ENCODE measurements at places on chromosomes 3 and 15. TPM values are rescaled to one million over a fixed set of nuclear protein-coding genes. Genes with fewer than 3 reads are reported as not detected.
A peak's percentile ranks its signal among the peaks of the same experiment; 100 is the strongest.

DNA sequence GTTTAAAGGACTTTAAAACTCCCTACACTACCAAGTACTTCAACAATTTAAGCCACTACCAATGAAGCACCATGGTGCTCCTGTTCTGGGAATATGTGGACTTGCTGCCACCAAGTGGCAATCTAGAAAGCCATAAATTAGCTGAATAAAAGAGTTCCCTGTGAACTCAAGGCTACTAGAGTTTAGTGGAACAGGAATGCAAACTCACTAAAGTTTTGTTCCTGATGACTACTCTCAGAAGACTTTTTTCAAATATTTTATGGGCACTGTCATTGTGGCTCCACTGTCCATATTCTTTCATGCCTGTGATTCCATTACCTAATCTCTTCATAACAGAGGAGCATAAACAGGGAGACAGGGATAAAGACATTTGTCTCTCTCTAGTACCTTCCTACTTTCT, 63.9 kb downstream of the TMCC1 start:
- no peaks in the 10 kb centered on the region for H3K27me3 ChIP-seq
- peak overlapping the region; percentile 74 for H3K27ac ChIP-seq
- peak; percentile 36 for DNase-seq
- no peak overlapping the region for H3K4me3 ChIP-seq

DNA sequence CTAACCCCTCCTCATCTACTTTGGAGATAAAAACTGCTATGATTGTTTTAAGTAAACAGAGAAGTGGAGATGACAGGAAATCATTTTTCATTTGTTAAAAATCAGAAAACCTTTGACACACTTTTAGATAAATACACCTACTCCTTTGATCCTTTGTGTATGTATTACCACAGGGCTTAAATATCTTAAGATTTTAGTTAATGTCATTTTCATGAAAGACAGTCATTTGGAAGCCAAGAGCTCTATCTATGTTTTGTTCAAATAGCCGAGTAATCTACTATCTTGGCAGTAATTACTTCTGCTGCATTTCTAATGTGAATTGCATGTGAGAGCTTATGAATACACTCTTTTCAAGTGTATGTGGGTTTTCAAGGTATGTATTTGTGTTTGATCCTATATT, 2.0 kb downstream of the ARPP21 start:
- no peak for DNase-seq
- H3K4me3 ChIP-seq: no peak overlapping the region
- no peaks in the 10 kb centered on the region for H3K36me3 ChIP-seq
- H3K4me1 ChIP-seq: 0 out of 2 replicates have a peak, but pooled peaks cover 7% of the 10 kb centered on the region
- no peak overlapping the region for H3K27ac ChIP-seq

DNA sequence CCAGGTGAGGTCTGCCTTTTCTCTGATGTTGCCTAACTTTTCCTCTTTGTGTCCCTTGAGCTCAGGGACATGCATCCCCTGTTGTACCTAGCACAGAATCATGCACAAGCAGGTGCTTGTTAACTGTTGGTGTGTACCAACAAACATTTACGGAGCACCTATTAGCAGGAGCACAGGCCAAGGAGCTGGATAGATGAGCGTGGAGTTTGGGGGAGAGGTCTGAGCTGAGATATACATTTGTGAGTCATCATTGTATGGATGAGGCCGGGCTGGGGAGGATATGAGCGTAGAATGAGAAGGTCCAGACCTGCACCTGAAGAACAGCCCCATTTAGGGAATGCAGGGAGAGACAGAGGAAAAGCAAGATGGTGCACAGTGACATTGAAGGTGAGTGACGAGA, 53.4 kb downstream of the SMAD3 start:
- DNase-seq: no peak
- H3K4me1 ChIP-seq: peaks cover 27% of the 10 kb centered on the region
- peak overlapping the region; percentile 99 for H3K27ac ChIP-seq
- no peak overlapping the region for H3K4me3 ChIP-seq
- no peaks in the 10 kb centered on the region for H3K27me3 ChIP-seq

DNA sequence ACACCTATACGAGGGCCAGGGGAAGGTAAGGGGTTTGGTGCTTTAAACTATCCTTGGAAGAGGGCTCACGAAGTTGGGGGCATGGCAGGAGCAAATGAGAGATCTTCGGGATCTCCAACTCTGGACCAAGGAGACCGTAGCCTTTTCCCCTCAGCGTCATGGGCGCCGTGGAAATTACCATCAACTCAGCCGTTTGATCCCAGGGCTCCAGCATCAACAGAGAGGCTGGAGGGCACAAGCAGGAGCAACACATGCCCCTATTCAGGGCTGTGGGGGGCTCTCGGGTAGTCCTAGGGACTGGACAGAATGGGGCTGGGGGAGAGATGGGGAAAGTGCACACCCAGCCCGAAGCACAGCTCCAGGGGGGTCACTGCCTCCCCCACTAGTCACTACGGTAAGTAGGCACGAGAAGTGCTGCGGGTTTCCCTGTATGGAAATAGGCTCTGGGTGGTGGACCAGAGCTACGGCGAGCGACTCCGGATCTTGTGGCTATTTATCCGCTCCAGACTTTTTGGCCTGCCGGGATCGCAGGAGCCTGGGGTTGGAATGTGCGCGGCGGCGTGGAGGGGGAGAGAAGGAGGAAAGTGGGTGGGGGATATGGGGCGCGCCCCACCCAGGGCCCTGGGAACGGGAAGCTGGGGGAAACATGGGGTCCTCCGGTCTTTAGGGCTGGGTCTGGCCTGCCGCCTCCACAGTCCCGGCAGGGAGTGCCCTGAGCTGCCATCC, 539 bp upstream of the LAMB2 start:
- peak; percentile 89 for DNase-seq
- H3K4me3 ChIP-seq: peak overlapping the region; percentile 67

Gene OIP5
- polyA plus RNA-seq: 8.4 TPM

Gene GP5
- 0.23 TPM for polyA plus RNA-seq
